ENCODE measurements at places on chromosomes 3 and 15.

- no peak for DNase-seq
Observed at GRCh38 chr3:8519156-8519555, 17.5 kb downstream of the LMCD1 start.

GRCh38 chr15:68018797-68019444 is 35.2 kb upstream of the PIAS1 start:
- no peak for DNase-seq

DNA sequence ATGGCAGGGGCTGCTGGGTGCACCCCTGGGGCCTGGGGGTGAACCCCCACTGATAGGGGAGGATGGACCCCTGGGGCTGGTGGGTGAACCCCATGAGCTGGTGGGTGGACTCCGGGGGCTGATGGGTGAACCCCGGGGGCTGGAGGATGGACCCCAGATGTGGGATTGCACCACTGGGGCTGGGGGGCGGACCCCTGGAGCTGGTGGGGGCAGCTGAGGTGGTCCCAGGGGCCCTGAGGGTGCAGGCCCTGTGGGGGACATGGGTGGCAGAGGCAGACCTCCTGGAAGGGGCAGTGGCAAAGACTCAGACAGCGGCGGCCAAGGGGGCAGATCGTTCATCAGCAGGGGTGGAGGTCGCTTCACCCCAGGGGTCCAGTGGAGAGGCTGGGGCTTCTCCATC is 17.4 kb upstream of the TXNRD3 start:
- DNase-seq = no peak

DNA sequence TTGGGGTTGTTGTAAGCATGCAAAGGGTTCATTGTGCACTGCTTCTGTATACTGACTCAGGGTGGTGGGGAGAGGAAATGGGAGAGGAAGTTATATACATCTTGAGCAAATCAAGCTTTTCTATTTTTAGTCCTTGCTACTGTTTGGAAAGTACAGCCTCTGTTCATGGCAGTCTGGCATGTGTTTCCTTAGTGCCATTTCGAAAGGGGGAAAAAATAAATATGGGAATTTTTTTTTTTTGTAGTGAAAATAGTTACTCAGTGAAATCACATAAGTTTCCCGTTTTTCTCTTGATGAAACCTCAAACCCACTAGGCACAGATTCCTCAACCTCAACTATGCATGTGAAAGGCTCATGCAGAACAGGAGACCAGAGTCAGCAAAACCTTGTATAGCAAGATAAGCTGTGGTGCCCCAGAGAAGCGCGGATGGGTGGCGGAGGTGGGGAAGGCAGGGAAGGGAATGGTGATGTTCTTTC is 353.3 kb downstream of the LPP start:
- no peak for DNase-seq

- no peak for DNase-seq
Observed at GRCh38 chr3:9192248-9193025, 57.0 kb downstream of the SRGAP3 start.

GRCh38 chr3:183906234-183906921 is 21.7 kb upstream of the PARL start:
- DNase-seq = no peak

DNA sequence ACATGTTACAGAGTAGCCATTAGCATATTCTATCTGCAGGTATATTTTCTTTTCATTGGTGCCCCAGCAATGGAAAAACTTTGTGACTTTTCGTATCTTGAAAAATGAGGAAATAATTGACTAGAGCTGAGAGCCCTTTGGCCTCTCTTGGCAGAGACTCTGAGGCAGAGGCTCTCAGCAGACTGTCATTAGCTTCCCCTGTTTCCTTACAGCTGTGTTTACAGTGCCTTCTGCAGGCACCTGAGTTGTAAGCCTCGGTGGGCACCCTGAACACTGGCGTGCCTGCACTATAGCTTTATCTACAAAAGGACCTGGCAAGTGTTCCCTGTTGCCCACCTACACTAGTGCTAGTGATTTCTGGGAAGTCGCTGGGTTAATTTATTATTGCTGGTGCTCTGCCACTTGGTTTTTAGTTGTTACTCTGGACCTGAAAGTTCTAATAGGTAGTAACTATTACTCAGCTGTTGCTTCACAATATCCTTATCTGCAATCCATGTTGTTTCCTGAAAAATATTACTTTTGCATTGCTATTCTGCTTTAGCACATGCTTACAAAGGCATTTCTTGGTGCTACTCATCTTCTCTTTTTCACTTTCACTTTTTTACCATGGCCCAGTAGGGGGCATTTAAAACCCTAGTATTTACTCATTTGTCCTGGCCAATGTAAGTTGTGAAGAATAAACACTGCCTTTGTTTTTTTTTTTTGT is 7.8 kb upstream of the GPR171 start:
- no peak for DNase-seq

DNA sequence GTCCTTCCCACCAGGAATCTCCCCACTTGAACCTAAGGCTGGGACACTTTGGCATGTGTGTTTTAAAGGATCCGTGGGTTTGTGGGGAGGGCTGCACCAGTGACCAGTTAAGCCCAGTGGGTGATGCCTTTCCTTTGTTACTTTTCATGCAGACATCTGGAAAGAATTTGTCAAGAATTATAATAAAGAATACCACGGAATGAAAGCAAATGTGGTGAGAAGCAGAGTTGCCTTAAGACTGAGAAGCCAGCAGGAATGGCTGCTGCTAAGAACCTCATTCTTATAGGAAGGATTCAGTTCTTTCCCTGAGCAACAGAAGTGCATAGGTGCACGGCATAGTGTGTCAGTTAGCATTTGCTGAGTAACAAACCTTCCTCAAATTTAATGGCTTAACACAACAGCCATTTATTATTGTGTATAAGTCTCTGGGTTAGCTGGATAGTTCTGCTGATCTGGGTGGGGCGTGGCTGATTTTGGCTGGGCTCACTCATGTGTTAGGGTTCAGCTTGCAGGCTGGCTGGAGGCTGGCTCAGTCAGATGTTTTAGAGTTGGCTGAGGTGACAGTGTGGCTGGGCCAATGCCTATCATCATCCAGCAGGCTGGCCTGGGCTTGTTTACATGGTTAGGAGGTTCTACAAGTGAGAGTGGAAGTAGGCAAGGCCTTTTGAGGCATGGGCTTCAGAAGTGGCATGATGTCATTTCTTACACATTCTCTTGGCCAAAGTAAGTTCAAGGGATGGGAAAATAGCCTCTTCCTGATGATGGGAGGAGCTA is 262.7 kb upstream of the CTDSPL start:
- no peak for DNase-seq

- no peak for DNase-seq
Observed at GRCh38 chr3:186530415-186530814, 13.8 kb downstream of the CRYGS start.

DNA sequence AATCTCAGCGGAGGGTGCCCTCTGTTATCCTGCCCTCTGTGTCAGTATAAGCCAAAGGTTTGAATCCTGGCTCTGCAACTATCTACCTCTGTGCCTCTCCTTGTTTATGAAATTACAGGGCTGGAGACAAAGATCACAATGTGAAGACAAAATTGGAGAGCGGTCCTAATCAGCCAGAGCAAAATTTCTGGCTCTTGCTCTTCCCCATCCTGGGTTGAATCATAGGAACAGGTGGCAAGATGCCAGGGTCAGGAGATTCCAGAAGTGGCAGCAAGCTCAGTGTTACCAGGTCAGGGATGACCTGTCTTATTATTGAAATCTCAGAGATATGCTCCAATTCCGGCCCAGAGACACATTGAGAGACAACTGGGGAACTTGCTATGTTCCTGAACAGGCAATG is 2.3 kb upstream of the CCR2 start:
- DNase-seq = no peak

DNA sequence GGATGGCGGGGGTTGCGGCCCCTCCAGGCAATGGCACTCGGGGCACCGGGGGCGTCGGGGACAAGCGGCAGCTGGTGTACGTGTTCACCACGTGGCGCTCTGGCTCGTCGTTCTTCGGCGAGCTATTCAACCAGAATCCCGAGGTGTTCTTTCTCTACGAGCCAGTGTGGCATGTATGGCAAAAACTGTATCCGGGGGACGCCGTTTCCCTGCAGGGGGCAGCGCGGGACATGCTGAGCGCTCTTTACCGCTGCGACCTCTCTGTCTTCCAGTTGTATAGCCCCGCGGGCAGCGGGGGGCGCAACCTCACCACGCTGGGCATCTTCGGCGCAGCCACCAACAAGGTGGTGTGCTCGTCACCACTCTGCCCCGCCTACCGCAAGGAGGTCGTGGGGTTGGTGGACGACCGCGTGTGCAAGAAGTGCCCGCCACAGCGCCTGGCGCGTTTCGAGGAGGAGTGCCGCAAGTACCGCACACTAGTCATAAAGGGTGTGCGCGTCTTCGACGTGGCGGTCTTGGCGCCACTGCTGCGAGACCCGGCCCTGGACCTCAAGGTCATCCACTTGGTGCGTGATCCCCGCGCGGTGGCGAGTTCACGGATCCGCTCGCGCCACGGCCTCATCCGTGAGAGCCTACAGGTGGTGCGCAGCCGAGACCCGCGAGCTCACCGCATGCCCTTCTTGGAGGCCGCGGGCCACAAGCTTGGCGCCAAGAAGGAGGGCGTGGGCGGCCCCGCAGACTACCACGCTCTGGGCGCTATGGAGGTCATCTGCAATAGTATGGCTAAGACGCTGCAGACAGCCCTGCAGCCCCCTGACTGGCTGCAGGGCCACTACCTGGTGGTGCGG is 1.9 kb downstream of the CHST2 start:
- DNase-seq = peak; percentile 60

DNA sequence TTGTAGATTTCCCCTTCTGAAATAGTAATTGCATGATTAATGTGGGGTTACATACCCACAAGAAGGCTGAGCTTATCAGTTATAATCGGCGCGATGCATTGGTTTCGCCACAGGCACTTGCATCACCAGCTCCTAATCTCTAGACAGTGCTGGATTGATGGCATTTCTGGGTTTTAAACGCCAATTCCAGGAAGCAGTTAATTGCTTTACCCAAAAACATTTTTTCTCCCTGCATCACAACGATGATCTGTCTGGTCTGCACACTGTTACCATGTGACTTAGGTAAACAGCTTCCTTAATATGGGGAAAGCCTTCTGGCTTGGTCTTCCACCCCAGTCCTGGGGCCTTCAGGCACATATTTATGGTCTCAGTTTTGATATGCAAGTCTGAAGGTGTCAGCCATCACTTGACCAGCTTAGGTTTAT is 70.0 kb upstream of the HEG1 start:
- DNase-seq = peak; percentile 63

GRCh38 chr15:69510556-69510955 is 57.9 kb downstream of the RPLP1 start:
- no peak for DNase-seq

DNA sequence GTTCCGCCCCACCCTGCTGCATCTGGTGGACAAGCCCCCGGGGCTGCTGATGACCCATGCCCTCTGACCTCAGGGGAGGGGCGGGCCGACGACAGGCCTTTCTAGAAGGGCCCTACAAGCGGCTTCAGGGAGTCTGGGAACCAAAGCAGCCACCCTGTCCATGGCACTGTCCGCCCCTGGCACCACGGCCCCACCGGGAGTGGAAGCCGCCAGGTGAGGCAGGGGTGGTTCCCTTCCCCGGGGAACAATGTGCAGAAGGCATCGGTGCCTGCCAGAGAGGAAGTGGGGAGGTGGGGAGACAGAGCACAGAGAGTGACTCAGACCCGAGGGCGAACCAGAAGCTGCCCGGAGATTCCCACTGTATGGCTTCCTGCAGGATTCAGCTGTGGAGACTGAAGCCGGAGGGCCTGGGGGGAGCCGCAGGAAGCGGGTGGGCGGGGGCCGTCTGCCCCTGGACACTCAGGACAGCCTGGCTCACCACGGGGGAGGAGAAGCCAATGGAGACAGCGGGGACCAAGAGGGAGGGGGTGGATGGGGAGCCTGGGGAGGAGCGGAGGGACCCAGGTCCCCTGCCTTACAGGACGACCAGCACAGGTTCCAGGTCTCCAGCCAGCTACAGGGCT is 134.0 kb downstream of the TPRA1 start:
- no peak for DNase-seq

DNA sequence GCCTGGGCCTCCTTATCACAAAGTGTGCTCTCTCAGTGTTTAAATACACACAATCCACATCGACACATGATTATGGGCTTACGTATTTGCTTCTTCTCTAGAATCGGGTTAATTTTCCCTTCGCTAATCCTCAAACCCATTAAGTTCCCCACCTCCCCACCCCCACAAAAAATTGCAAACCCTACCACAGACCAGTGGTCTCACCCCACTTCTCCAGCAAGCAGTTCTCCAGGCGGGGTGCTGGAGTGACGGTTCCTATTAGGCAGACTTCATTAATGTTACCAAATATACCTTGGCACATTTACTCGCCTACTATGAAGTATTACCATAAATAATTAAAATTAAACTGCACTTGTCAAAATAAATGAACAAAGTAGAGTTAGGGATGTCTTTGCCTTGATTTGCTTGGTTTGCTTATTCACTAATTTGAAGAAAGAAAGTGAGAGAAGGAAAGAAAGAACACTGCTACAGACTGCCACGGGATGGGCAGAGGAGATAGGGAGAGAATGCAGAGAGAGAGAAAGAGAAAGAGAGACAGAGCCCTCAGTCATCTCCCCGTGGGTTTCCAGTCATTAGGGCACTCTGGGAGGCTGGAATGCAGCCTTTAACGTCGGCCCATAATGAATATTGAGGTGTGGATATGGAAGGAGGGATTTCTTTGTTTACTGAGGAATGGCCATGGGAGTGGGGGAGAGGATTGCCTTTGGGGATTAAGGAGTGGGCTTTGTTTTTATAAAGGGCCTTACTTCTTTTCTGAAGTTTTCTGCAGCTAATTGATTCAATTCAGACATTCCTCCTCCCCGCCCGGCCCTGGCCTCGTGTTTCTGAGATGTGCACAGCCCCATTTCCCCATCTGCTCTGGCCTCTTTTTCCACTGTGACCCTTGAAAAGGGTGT is 39.7 kb upstream of the POLG start:
- DNase-seq = no peak

DNA sequence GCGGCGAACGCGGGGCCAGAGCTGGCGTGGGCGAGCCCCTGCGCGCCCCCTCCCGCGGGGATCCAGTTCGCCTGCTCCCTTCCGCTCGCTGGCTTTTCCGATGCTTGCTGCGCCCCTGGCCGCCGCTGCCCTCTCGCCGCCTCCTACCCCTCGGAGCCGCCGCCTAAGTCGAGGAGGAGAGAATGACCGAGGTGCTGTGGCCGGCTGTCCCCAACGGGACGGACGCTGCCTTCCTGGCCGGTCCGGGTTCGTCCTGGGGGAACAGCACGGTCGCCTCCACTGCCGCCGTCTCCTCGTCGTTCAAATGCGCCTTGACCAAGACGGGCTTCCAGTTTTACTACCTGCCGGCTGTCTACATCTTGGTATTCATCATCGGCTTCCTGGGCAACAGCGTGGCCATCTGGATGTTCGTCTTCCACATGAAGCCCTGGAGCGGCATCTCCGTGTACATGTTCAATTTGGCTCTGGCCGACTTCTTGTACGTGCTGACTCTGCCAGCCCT is 721 bp downstream of the P2RY1 start:
- no peak for DNase-seq

GRCh38 chr15:64072812-64073211 is 20.8 kb downstream of the CIAO2A start:
- no peak for DNase-seq

- no peak for DNase-seq
Observed at GRCh38 chr3:146493761-146494160, 24.4 kb upstream of the PLSCR2 start.

GRCh38 chr15:86623236-86623635 is 543.6 kb downstream of the AGBL1 start:
- DNase-seq = no peak

- no peak for DNase-seq
Observed at GRCh38 chr3:29072611-29073010, 208.3 kb upstream of the RBMS3 start.
